ENCODE measurements at places on chromosomes 5 and 9.

GRCh38 chr5:82720213-82721086, 356.7 kb downstream of the TMEM167A start:
- no peak overlapping the region for H3K4me3 ChIP-seq
- no peaks in the 10 kb centered on the region for H3K36me3 ChIP-seq
- no peaks in the 10 kb centered on the region for H3K4me1 ChIP-seq
- DNase-seq = no peak

GRCh38 chr5:148414833-148415232, 31.1 kb downstream of the FBXO38 start:
- no peaks in the 10 kb centered on the region for H3K27me3 ChIP-seq
- H3K4me3 ChIP-seq = no peak overlapping the region
- H3K27ac ChIP-seq = no peak overlapping the region
- no peak for DNase-seq
- no peaks in the 10 kb centered on the region for H3K4me1 ChIP-seq
- H3K36me3 ChIP-seq = peaks cover 63% of the 10 kb centered on the region

DNA sequence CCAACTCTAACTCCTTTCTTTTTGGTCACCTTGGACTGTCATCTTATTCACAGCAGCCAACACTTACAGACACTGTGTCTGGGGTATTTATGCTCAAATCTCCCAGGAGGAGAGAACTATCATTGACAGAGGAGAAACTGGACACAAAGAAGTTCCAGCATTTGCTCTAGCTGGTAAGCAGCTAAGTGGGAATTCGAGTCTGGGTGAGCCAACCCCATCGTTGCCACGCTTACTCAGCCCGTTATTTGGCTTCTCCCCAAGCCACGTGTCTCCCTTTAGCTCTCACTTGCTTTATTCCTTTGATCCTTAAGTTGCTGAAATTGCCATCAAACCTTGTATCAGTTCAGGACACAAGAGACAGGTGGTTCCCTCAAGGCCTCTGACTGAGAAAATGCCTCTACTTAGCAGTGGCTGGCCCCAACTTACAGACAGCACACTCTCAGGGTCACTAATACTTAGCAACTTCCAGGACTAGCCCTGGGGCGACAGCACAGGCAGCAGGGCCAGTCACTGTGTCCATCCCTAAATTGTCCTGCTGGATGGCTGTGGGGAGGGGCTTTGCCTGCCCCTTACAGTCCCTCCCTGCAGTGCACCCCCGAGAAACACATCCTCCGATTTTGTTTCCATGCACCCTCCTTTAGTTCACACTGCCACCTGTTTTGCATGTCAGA, 1.4 kb downstream of the SLC36A2 start:
- no peak overlapping the region for H3K4me3 ChIP-seq
- no peaks in the 10 kb centered on the region for H3K36me3 ChIP-seq
- no peaks in the 10 kb centered on the region for H3K27me3 ChIP-seq

DNA sequence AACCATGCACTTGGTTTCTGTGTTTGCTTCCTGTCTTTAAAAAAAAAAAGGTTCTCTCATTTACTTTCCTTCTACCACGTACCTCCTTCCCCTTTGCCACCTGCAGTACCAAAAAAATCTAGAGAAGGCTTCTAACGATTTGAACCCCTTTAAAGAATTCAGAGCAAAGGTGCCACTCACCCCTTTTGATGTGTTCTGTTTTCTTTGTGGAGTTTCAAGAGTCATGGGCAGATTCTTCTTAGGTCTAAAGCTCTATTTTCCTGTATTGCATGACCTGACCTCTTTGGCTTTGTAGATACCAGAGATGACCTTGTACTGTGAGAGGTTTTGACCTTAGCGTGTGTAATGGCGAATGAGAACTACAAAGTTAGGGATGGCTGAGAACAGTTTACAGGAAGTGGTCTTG, 29.0 kb downstream of the TXNDC8 start:
- no peaks in the 10 kb centered on the region for H3K36me3 ChIP-seq
- H3K4me1 ChIP-seq = no peaks in the 10 kb centered on the region
- H3K4me3 ChIP-seq = no peak overlapping the region
- no peaks in the 10 kb centered on the region for H3K27me3 ChIP-seq

GRCh38 chr9:72864327-72864726, 88.5 kb downstream of the ALDH1A1 start:
- no peak overlapping the region for H3K4me3 ChIP-seq
- DNase-seq = no peak
- no peak overlapping the region for H3K27ac ChIP-seq
- H3K36me3 ChIP-seq = no peaks in the 10 kb centered on the region

DNA sequence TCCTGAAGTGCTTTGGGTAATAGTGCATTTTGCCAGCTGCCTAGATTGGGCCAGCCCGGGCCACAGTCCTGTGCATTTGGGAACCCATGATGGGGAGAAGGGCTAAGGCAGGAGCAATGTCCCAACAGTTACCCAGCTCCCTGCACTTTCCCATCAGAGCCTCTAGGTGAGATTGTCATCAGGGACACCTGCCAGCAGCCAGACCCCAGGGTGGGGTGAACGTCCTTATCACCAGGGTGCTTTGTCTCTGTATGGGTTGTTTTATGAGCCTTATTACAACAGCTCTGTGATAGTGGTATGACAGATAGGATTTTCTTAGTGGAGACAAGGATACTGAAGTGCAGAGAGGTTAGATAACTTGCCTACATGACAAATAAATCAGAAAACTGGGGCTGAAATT, 365.7 kb downstream of the OSTF1 start:
- no peak overlapping the region for H3K4me3 ChIP-seq
- H3K27ac ChIP-seq = no peak overlapping the region
- no peak for DNase-seq

DNA sequence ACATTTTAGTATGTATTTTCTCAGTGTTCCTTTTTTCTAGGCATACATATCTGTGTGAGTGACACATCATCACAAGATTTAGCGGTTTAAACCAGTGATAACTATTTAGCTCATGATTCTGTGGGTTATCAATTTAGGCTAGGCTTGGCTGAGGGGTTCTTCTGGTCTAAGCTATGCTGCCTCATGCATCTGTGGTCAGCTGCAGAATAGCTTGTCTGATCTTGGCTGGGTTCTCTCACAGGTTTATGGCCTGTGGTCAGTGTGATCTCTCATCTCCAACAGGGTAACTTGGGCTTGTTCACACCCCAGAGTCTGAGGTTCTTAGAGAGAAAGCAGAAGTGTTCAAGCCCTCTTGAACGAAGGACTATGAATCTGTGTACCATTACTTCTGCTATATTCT, 363.3 kb downstream of the KDM4C start:
- no peak overlapping the region for H3K27ac ChIP-seq
- H3K4me3 ChIP-seq = no peak overlapping the region
- peaks cover 16% of the 10 kb centered on the region for H3K4me1 ChIP-seq
- H3K27me3 ChIP-seq = no peaks in the 10 kb centered on the region

- H3K4me1 ChIP-seq = peaks cover 5% of the 10 kb centered on the region
- H3K36me3 ChIP-seq = no peaks in the 10 kb centered on the region
- H3K27ac ChIP-seq = no peak overlapping the region
- no peaks in the 10 kb centered on the region for H3K27me3 ChIP-seq
- DNase-seq = no peak
- H3K4me3 ChIP-seq = no peak overlapping the region
These were observed 45.9 kb upstream of the FST start for GRCh38 chr5:53434541-53434940.

- no peak overlapping the region for H3K4me3 ChIP-seq
- DNase-seq = no peak
- no peak overlapping the region for H3K27ac ChIP-seq
- peaks cover 4% of the 10 kb centered on the region for H3K36me3 ChIP-seq
- H3K27me3 ChIP-seq = no peaks in the 10 kb centered on the region
These were observed 38.8 kb downstream of the DNAJB5 start for GRCh38 chr9:35028341-35028740.

DNA sequence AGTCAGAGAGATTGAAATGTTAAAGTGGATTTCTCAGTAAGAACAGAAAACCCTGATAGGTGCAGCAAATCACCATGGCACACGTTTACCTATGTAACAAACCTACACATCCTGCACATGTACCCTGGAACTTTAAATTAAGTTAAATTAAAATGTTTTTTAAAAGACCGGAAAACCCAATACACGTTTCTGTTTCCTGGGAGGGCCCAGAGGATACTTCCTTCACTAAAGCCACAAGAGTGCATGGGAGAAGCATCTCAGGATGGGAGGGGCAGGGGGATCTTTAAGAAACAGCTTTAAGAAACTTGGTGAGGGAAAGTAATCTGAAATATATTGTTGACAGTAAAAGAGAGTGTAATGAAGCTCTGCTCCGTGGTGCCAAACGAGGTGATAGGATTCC, 164.7 kb upstream of the PTGER4 start:
- no peaks in the 10 kb centered on the region for H3K27me3 ChIP-seq
- DNase-seq = no peak
- H3K4me3 ChIP-seq = no peak overlapping the region
- H3K4me1 ChIP-seq = no peaks in the 10 kb centered on the region
- no peak overlapping the region for H3K27ac ChIP-seq

- H3K36me3 ChIP-seq = no peaks in the 10 kb centered on the region
- H3K27ac ChIP-seq = peak overlapping the region; percentile 69
- no peak for DNase-seq
- H3K4me1 ChIP-seq = no peaks in the 10 kb centered on the region
These were observed 111.1 kb downstream of the PAM start for GRCh38 chr5:102866237-102866600.

- no peaks in the 10 kb centered on the region for H3K36me3 ChIP-seq
- DNase-seq = no peak
- no peak overlapping the region for H3K4me3 ChIP-seq
- H3K27me3 ChIP-seq = no peaks in the 10 kb centered on the region
These were observed 291.2 kb downstream of the IRX1 start for GRCh38 chr5:3886524-3887451.

DNA sequence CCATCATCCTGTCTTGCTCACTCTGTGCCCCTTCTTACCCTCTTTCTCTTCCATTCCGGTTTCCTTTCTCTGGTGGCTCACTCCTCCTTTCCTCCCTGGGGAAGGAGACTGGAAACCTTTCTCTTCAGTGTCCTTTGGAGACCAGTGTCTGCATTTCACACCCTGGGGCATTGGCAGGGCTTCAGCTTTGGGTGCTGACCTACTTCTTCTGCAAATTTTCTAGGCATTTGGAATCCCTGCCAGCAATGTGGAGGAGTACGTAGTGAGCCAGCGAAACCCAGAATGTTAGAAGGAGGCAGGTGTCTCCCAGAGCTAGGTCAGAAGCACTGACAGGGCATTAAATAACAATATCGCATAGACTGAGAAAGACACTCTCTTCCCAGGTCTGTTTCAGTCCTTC, 122.2 kb downstream of the SLC28A3 start:
- H3K27me3 ChIP-seq = no peaks in the 10 kb centered on the region
- H3K27ac ChIP-seq = no peak overlapping the region
- DNase-seq = no peak
- H3K4me1 ChIP-seq = no peaks in the 10 kb centered on the region
- no peaks in the 10 kb centered on the region for H3K36me3 ChIP-seq

DNA sequence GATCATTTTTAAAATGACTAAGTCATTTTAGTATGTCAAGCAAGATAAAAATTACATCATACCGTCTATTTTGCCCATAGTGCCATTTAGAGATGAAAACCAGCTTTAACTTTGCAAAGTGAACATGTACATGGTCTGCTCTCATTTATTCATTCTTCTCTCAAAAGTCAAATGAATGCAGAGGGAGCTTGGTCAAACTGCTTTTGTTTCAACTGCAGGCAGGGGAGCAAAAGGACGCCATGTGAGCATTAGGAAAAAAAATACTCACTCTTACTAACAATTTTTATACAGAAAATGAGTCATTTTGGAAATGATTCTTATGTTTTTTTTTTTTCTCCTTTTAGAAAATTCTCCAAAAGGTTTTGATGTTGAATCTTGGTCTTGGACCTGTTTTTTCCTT, 15.7 kb downstream of the SCGB3A1 start:
- H3K4me3 ChIP-seq = no peak overlapping the region
- no peaks in the 10 kb centered on the region for H3K4me1 ChIP-seq
- peaks cover 27% of the 10 kb centered on the region for H3K36me3 ChIP-seq
- H3K27me3 ChIP-seq = no peaks in the 10 kb centered on the region
- H3K27ac ChIP-seq = no peak overlapping the region

DNA sequence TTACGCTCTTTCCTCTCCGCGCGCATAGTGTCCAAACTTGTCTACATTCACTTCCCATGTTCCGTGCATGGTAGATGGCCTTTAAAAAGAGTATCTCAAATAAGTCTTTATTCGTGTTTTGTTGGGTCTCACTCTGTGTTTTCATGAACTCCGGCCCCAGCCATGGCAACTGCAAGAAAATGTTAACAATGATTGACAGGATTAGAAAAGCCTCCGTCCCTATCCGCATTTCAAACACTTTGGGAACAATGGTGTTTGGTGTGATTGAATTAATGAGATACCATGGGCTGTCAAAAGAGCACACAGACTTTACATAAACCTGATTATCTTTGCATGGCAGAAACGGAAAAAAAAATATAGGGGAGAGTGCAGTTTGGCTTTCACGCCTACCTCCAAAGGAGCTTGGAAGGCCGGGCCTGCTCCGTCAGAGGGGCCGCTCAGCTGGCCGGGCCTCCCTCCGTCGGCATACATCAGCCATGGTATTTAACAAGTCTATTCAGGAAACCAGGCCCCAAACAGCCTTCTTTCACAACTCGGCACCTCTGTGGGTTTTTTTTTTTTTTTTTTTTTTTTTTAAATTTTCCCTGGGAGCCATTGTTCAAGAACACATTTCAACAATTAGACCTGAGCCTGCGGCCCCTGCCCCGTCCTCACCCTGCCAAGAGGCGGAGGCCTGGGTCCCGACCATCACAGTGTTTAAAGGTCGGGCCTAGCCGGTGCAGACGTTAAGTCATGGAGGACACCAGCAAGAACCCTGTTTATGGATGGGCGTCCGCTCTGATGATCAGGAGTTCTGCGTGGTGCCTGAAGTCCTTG, 323.8 kb upstream of the IRX4 start:
- H3K4me1 ChIP-seq = no peaks in the 10 kb centered on the region
- no peaks in the 10 kb centered on the region for H3K27me3 ChIP-seq
- no peak for DNase-seq
- H3K27ac ChIP-seq = no peak overlapping the region
- H3K36me3 ChIP-seq = no peaks in the 10 kb centered on the region

DNA sequence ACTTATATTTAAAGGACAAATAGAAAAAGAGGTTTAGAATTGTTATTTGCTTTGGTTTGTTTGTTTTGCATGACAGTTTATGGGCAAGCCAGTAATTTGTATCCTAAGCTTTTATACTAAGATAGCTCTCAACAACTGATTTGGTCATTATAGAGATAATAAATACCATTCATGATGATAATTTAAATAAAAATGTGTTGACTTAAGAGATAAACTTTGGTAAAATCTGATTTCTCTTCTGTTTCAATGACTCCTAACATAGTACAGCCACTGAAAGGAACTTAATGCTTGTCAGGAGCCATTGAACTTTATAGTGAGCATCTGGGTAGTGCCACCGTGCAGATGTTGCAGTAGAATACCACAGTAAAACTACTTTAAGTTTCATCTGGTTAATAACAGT, 160.7 kb upstream of the ACOT12 start:
- H3K4me1 ChIP-seq = no peaks in the 10 kb centered on the region
- DNase-seq = no peak
- no peak overlapping the region for H3K27ac ChIP-seq
- H3K27me3 ChIP-seq = no peaks in the 10 kb centered on the region
- H3K36me3 ChIP-seq = no peaks in the 10 kb centered on the region

All from pancreas (tissue), 10 donors.